Stimulated activated CD8-positive, alpha-beta memory T cell treated with anti-CD3 and anti-CD28 coated beads, Interleukin-15, amount 100 ng/mL, for 4 hours (primary cell): ENCODE measurements at places on chromosomes 1 and 21.

DNA sequence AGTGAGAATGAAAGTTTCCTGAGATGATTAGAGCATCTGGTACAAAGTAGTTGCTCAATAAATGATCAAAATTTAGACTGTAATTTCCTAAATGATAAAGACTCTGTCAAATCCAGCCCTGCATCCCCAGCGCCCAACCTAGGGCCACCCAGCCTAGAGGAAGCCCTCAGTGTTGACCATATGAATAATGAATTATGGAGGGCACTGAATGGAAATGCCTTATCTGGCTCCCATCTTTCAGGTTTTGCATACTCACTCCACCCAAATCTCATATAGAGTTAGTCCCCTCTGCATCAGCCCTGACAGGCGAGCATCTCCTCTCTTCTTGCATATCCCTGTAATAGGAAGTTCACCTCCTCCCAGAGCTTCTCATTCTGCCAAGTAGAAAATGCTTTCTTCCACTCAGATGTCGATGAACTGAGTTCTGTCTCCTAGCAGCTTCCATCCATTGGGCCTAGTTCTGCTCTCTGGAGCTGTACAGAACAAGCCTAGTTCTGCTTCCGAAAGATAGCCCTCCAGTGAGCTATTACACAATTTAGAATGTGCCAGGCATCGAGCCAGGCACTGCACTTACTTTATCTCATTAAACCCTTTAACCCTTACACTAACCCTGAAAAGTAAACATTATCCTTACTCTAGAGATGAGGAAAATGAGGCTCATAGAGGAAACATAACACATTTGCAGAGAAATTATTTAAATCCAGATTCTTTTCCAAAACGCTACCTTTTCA, 20.9 kb downstream of the COA7 start:
- no peak for DNase-seq

- DNase-seq, result no peak
Observed at GRCh38 chr1:202439308-202439707, 90.8 kb downstream of the PPP1R12B start.

GRCh38 chr1:111571239-111571638, 48.4 kb upstream of the RAP1A start:
- DNase-seq, result no peak

DNA sequence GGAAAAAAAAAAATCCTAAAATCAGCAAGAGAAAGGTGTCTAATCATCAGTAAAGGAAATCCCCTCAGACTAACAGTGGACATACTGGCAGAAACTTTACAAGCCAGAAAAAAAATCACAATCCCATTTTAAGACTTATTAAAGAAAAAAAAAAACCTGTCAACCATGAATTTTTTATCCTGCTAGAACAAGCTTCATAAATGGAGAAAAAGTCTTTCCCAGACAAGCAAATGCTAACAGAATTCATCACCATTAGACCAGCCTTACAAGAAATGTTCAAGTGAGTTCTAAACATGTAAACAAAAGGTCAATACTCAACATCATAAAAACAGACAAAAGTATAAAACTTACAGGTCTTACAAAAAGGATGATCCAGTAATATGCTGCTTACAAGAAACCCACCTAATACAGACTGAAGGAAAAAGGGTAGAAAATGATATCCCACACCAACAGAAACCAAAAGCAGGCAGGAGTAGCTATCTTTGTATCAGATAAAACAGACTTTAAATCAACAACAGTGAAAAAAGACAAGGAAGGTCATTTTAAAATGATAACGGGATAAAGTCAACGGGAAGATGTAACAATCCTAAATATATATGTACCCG, 129.6 kb downstream of the EVI5 start:
- DNase-seq, result no peak

- DNase-seq, result no peak
Observed at GRCh38 chr1:108141621-108142020, 58.5 kb downstream of the SLC25A24 start.

DNA sequence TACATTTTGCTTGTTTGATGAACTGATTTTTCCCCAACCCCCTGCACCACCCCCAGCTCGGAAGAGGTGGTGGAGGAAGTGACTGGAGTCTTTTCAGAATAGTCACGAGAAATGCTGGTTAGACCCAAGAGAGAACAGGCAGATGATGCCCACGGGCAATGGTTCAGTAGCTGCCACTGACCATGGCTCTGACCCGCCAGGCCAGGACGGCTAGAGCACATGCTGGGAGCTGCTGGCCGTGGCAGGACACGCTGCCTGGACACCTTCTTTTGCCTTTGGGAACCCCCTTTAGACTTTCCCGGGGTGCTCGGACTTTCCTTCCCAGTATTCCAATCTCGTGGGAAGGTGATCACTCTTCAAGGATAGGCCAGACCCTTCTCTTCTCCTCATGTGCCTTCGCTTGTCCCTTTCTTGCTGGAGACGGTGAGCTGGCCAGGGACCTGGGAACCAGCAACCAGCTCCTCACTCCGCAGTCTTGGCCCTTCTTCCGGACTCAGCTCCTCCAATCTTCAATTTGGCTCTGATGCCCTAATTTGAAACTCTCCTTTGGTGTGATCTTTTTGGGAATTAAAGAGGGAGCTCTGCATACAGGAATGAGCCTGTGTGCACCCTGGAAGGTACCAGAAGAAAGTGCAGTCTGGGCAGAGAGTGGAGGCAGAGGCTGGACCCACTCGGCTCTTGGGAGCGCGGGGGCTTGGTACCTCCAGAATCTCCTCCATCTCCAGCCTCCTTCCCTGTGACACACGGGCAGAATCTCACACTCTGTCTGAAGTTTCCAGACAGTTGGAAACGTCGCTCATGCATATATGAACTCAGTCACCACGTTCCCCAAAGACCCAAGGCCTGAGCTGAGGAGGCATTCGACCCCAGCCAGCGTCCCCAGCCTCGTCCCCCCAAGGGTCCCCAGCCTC, 4.0 kb upstream of the PDE9A start:
- DNase-seq, result no peak

DNA sequence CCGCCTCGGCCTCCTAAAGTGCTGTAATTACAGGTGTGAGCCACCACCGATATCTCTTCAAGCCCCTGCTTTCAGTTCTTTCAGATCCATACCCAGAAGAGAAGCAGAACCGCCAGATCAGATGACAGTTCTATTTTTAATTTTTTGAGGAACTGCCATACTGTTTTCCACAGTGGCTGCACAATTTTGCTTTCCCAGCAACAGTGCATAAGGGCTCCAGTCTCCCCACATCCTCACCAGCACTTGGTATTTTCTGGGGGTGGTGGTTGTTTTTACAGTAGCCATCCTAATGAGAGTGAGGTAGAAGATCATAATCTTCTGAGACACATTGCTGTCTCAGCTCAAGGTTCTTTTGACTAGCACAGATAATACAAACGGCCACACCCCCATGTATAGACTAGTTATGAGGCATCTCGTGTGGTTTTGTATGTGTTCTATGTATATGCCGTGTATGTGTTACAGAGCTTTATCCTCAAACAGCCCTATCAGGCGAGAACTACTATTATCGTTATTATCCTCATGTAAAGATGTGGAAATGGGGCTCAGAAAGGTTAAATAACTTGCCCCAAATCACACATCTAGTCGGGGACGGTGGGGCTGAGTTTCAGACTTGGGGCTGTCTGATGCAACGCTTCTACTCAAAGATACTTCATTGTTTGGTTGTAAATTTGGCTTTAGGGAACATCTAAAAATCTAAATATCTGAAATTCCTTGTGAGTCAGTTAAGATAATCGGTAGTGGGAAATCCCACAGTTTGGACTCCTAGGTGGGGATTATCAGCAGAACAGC, 12.0 kb downstream of the FHAD1 start:
- no peak for DNase-seq

GRCh38 chr1:73100216-73100615, 817.9 kb upstream of the NEGR1 start:
- no peak for DNase-seq

- DNase-seq, result no peak
Observed at GRCh38 chr1:170707117-170707516, 43.2 kb downstream of the PRRX1 start.

DNA sequence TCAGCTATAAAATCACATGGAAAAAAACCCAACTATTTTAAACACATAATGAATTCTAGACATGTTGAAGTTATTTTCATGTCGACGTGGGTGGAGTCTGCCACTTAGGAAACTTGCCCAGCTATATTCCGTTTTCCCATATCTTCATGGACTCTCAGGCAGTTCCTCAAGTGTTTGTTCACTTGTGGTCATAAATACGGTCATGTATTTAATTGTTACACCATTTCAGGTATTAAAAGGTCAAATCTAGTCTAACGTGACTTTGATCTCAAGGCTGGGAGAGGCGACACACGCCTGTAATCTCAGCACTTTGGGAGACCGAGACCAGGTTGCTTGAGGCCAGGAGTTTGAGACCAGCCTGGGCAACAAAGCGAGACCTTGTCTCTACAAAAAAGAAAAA, 346.9 kb downstream of the PBX1 start:
- no peak for DNase-seq

GRCh38 chr1:8604041-8604945, 213.1 kb downstream of the RERE start:
- DNase-seq, result no peak

GRCh38 chr1:243723458-243724043, 126.5 kb downstream of the AKT3 start:
- DNase-seq, result no peak

- no peak for DNase-seq
Observed at GRCh38 chr1:226495716-226496115, 52.8 kb upstream of the STUM start.

GRCh38 chr1:53369034-53369750, 41.3 kb upstream of the LRP8 start:
- DNase-seq, result no peak

DNA sequence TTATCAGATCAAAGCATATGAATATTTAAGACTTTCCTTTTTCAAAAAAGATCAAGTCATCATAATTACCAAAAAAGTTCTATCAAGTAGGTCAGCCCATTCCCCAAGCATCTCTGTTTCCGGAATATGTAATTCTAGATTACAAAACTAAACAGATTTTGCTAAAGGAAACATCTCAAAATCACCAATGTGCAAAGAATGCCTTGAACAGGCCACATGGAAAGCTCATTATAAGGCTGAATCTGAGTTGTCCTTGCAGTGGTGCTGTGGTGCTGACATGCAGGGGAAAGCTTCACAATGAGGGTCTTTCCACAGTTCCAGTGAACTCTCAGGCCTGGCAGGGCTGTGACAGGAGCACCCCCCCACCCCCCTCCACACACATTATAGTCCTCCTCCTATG, 240.9 kb downstream of the OMA1 start:
- DNase-seq, result no peak

GRCh38 chr1:93758842-93759515, 77.3 kb upstream of the BCAR3 start:
- DNase-seq, result no peak

- no peak for DNase-seq
Observed at GRCh38 chr1:53121319-53122172, 20.9 kb downstream of the SLC1A7 start.

GRCh38 chr1:29925058-29925457, 688.7 kb downstream of the PTPRU start:
- DNase-seq, result no peak

DNA sequence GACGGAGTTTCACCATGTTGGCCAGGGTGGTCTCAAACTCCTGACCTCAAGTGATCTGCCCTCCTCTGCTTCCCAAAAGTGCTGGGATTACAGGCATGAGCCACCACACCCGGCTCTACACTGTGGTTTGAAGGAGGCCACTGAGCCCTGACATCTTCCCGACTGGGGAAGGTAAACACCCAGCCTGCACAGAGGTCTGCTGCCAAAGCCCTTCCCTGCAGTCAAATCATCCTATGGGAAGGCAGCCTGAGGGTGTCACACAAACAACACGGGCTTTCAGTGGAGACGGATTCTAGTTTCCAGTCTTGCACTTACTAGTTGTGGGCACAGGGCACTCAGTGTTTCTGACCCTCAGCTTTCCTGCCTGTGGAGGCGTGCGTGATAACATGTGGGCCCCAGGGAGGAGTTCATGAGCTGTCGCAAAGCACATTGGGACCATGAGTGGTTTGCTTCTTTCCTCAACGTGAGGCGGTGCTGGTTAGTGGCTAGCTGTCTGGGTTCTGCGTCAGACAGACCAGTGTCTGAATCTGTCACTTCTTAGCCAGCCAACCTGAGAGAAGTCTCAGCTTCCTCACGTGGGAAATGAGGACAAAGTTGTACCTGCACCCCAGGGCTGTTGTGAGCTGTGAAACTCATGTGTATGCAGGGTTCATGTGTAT, 21.5 kb upstream of the OPRD1 start:
- DNase-seq, result no peak

GRCh38 chr1:234997896-234998741, 130.5 kb downstream of the TOMM20 start:
- no peak for DNase-seq

DNA sequence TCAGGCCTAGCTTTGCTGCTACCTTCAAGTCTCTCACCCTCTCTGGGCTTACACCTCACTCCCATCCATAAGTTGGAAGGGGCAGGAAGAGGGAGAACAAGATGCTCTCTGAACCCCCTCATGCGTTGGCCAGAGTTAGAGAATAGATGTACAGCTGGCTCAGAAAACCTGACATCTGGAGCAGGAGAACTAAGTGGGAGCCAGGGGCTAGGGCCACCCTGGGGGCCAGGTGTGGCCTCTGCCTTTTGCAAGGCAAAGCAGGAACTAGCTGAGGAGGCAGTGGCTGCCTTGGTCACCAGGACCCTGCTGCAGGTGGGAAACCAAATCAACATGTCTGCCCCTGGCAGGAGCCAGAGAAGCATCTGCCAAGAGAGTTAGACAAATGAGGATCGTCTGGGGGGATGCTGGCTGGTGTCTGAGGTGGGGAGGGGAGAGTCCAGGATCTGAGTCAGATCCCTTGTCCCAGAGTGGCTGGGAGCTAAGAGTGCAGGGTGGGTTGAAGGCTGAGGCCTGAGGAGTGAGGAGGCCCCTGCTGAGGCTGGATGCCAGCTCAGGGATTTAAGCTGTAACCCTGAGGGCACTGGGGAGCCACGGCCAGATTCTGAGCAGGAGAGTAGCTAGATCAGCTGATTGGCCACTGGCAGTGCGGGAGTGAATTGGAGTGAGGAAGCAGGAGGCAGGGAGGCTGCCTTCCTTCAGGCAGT, 115.0 kb downstream of the EPHB2 start:
- no peak for DNase-seq

- DNase-seq, result no peak
Observed at GRCh38 chr1:219124163-219124562, 49.5 kb upstream of the LYPLAL1 start.

DNA sequence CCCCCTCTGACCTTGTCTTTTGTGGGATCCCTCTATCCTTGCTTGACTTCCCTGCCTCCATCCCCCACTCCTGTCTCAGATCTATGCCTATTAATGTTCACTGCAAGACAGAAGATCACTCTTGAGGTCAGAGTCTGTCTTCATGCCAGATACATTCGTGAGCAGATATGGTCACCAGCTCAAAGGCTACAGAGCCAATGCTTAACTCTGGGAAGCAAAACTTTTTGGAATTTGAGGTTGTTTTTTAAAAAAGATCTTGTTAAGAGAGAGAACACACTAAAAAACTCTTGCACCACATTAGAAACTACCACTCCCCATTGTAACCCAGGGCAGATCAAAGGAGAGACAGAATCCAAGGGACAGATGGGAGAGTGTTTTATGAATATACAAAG, 17.1 kb upstream of the A3GALT2 start:
- DNase-seq, result no peak

- DNase-seq, result no peak
Observed at GRCh38 chr1:60504206-60504840, 430.8 kb upstream of the C1orf87 start.

- DNase-seq, result no peak
Observed at GRCh38 chr1:161374373-161374772, 6.7 kb upstream of the CFAP126 start.

- no peak for DNase-seq
Observed at GRCh38 chr1:55329808-55330432, 114.8 kb upstream of the USP24 start.
